ENCODE measurements at places on chromosomes 3 and 15.
A peak's percentile ranks its signal among the peaks of the same experiment; 100 is the strongest.

- no peak for DNase-seq
Observed at GRCh38 chr3:170622369-170623159, 36.7 kb upstream of the SLC7A14 start.

DNA sequence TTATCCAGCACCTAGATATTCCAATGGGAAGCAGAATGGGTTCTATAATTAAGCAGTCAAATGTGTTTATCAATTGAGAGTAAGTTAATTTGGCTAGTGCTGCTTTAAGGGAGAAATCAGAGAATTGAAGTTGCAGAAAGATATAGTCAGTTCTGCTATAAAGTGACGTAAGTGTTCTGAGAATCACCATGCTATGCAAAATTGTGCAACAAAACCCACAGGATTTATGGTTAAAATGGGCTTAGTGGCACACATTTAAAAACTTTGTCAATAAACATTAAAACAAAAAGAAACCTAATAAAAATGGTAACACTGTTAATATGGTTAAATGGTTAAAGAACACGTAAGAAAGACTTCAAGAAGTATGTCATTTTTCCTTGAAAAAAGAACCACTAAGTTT lies 74.5 kb downstream of the TMEM108 start:
- DNase-seq, result no peak

DNA sequence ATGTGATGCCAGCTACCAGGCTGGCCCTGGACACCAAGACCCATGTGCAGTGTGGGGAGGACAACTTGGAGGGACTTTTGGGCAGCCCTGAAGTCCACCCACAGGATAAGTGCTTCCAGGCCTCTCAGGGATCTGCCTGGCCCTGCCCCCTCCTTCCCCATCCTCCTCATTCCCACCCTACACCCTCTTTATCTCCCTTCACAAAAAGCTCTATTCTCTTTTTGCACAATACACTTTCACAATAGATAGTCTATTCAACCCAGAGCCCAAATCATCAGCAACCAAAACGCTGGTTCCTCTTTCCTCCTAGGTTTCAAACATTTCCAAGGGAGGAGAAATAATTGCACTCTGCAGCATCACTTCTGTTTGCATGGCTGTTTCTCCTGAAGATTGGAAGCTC lies 7.8 kb upstream of the ZNF710 start:
- peak; percentile 23 for DNase-seq

DNA sequence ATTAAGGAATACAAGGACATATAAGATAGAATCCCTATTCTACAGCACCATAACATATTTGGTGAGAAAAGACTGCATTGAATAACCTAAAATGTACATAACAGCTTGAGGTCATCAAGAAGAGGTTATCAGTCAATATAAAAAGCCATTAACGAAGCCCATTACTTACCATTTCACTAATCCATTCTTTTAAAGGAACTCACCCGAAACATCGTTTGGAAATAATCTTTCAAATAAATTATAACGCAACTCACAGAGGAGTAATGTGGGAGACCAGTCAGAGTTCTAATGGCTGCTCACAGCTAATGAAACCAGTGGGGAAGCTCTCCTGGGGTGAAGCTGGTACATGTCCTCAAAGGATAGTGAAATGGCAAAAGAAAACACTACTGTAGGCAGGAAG lies 188.4 kb downstream of the TBC1D5 start:
- no peak for DNase-seq

- no peak for DNase-seq
Observed at GRCh38 chr3:48347500-48347899, 14.0 kb upstream of the SPINK8 start.

DNA sequence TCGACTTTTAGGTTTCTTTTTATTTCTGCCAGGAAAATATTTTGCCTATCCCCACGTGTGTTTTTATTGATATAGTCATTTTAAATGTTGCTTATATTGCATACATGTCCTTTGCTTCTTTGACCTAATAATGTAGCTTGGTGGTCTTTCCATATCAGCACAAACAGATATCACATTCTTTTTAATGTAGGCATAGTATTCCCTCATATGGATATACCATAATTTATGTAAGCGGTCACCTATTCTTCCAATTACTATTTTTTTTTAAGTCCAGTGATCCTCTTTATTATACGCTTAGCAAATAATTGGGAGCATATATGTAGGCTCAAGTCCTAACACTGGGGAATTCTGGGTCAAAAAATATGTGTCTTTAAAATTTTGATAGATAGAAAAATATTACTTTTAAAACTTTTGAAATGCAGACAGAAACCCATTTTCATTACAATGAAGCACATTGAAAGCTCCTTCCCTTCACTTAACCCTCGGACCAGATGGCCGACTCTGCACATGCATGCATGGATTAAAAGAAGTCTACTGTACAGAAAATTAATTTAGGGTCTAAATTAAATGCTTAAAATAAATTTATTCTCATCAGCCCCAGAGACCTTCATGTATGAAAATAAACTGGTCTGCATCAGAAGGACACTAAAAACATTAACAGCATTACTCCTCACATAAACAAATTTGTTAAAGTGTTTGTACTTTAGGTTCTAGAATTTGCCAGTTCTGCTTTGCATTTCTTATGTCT lies 90.5 kb upstream of the LIMD1 start:
- DNase-seq, result no peak

GRCh38 chr3:67357610-67358458 lies 296.6 kb downstream of the SUCLG2 start:
- no peak for DNase-seq

DNA sequence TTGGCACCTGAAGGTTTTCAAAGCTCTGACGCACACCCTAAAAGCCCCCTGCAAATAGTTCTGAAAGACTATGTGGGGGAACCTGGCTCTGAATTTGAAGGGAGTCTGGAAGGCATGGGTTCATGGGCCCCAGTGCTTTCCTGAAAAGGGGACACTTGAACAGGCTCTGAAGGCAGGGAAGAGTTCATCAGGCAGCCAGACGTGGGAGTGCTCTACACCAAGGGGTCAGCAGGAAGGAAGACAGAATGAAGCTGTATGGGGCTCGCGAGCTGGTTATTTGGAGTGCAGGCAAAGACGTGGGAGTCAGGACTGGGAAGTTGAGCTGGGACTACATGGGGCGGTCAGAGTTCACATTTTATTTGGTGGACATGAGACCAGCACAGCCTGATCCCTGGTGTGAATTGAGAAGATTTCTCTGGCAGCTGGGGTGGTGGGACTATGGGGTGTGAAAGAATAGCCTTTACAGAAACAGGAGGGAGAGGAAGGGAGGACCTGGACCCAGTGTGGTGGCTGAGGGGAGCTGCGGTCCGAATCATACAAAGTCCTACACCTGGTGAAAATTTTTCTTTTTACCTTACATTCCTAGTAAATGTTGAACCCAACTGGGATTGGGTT lies 12.6 kb downstream of the ABHD6 start:
- DNase-seq, result no peak
